ENCODE measurements at places on chromosomes 2 and 18.
A peak's percentile ranks its signal among the peaks of the same experiment; 100 is the strongest.

- DNase-seq, result no peak
Measured at GRCh38 chr18:32026491-32027086, 8.0 kb downstream of the RNF125 start.

GRCh38 chr2:173984866-173985604 lies 19.9 kb upstream of the SP3 start:
- DNase-seq, result no peak

DNA sequence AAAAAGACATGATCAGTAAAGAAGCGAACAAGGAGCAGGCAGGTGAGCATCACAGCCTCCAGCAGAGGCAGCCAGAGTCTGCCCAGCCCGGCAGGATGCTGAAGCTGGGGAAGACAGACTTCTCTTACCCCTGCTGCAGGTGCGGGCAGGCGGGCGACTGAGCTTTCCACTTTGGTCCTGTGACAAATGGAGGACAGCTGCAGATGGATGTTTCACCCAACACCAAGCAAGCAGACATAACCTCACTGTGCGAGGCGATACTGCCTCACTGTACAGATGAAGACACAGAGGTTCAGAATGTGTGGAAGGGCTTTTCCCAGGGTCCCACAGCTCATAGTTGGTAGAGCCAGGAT lies 251.0 kb downstream of the AFF3 start:
- DNase-seq, result no peak

GRCh38 chr2:172461591-172462372 lies 34.4 kb downstream of the ITGA6 start:
- peak; percentile 55 for DNase-seq

DNA sequence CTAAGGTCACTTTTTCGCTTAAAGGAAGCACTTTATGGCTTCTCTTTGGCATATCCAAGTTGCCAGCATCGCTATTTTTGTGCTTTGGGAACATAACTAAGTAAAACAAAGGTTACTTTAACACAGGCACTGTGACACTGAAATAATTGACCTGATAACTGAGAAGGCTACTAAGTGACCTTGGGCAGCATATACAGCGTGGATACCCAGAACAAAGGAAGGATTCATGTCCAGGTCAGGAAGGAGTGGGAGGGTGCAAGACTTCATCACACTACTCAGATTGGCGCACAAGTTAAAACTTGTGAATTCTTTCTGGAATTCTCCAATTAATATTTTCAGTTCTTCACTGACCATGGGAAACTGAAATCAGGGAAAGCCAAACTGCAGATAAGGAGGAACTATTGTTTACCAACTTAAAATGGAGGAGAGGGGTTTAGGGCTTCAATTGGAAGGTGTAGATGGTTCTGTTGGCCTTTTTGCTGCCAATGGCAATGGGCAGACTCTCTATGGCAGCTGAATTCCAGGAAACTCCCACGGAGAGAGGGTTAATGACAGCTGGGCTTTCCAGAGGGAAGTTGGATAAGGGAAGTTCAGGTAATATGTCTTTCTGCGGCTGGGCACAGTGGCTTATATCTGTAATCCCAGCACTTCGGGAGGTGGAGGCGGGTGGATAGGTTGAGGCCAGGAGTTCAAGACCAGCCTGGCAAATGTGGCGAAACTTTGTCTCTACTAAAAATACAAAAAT lies 45.3 kb downstream of the COMMD1 start:
- peak; percentile 74 for DNase-seq
